Calu3 (cell line): ENCODE measurements at places on chromosomes 3 and 15.

GRCh38 chr3:176766862-176767261, 430.4 kb downstream of the TBL1XR1 start:
- DNase-seq, result no peak

GRCh38 chr3:111979434-111980038, 710 bp downstream of the ABHD10 start:
- DNase-seq, result no peak

- DNase-seq, result no peak
These were observed 111.6 kb downstream of the TIGIT start for GRCh38 chr3:114405202-114405990.

DNA sequence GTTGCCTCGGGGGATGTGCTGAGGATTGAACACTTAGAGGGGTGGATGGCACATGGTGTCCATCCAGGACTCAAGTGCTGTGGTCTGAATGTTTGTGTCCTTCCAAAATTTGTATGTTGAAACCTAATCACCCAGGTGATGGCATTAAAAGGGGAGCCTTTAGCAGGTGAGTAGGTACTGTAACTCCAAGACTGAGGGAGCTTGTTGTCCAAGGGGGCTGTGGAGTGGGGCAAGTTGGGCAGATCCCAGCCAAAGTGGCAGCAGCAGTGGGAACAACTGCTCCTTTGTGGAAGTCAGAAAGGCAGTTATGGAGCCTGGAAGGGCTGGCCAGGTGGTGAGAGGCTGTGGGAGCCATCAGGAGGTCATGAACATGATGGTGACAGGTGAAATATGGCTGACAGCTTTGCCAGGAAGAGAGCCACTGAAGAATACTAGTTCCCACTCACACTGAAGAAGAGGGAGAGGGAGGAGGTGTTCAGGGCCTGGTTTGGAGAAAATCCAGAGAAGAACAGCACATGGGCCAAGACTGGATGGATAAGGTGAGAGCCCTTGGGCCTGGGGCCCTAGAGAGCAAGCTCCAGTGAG, 385.6 kb downstream of the CACNA2D3 start:
- DNase-seq, result no peak
